Smooth muscle cell of the coronary artery (primary cell): ENCODE measurements at places on chromosomes 5 and 9. TPM values are rescaled to one million over a fixed set of nuclear protein-coding genes. Genes with fewer than 3 reads are reported as not detected.

Gene SLC36A3
- not detected in 2 replicates for total RNA-seq

Gene ARSK
- total RNA-seq, result 4.2 and 16.0 TPM in 2 replicates

Gene ZBTB43
- total RNA-seq, result 24.3 and 28.2 TPM in 2 replicates

Gene RNF180
- total RNA-seq, result 1.6 and 7.4 TPM in 2 replicates

Gene ANKRD18B
- total RNA-seq, result 0.83 TPM in 1 of 2 replicates, not detected in the other

Gene MARCOL
- total RNA-seq, result not detected in 2 replicates

Gene INSYN2B
- 3.3 and 4.0 TPM in 2 replicates for total RNA-seq

Gene MZB1
- total RNA-seq, result not detected in 2 replicates

Gene LRRC70
- total RNA-seq, result 0.53 and 1.4 TPM in 2 replicates

Gene RABEPK
- 32.8 and 38.7 TPM in 2 replicates for total RNA-seq

Gene OMD
- 0.23 and 1.9 TPM in 2 replicates for total RNA-seq

Gene POLR3G
- 1.9 and 2.8 TPM in 2 replicates for total RNA-seq

Gene EGFL7
- 16.5 and 38.5 TPM in 2 replicates for total RNA-seq

Gene SH3TC2
- 0.35 and 8.7 TPM in 2 replicates for total RNA-seq

Gene HEMGN
- total RNA-seq, result not detected in 2 replicates

Gene APBA1
- 3.9 and 4.4 TPM in 2 replicates for total RNA-seq

Gene HRCT1
- 12.0 TPM in 1 of 2 replicates, not detected in the other for total RNA-seq

Gene RAD23B
- 77.6 and 92.1 TPM in 2 replicates for total RNA-seq

Gene CCNH
- total RNA-seq, result 63.5 and 63.9 TPM in 2 replicates

Gene ARID3C
- 0.08 TPM in 1 of 2 replicates, not detected in the other for total RNA-seq

Gene INSL6
- not detected in 2 replicates for total RNA-seq

Gene TMEM252
- total RNA-seq, result not detected in 2 replicates

Gene SLC25A2
- total RNA-seq, result 0.23 TPM in 1 of 2 replicates, not detected in the other

Gene IL7R
- under 0.01 TPM in 1 of 2 replicates, not detected in the other for total RNA-seq

Gene FAM78A
- total RNA-seq, result 0.30 and 0.59 TPM in 2 replicates

Gene NUTM2G
- total RNA-seq, result not detected in 2 replicates

Gene TDRD7
- 4.4 and 5.8 TPM in 2 replicates for total RNA-seq

Gene RGS3
- 41.8 and 258 TPM in 2 replicates for total RNA-seq

Gene BAAT
- total RNA-seq, result not detected in 2 replicates

Gene CCDC152
- total RNA-seq, result 1.3 and 1.6 TPM in 2 replicates

Gene TOR4A
- total RNA-seq, result 1.9 and 16.6 TPM in 2 replicates

Gene C5orf52
- not detected in 2 replicates for total RNA-seq

Gene ADGRD2
- total RNA-seq, result not detected in 2 replicates

Gene ZNF300
- 3.3 and 8.3 TPM in 2 replicates for total RNA-seq

Gene NDST1
- total RNA-seq, result 23.9 and 32.5 TPM in 2 replicates

Gene LHX3
- not detected in 2 replicates for total RNA-seq

Gene FBXO38
- total RNA-seq, result 36.0 and 43.9 TPM in 2 replicates

Gene AK8
- 0.15 and 0.23 TPM in 2 replicates for total RNA-seq

Gene SPINK4
- total RNA-seq, result not detected in 2 replicates

Gene NR5A1
- not detected in 2 replicates for total RNA-seq
